Natural killer cell treated with Interleukin-12 subunit alpha and Interleukin-12 subunit beta and Interleukin-15 and Interleukin-18, amount 100 ng/mL, for 72 hours (primary cell): ENCODE measurements at places on chromosomes 3 and 15.

DNA sequence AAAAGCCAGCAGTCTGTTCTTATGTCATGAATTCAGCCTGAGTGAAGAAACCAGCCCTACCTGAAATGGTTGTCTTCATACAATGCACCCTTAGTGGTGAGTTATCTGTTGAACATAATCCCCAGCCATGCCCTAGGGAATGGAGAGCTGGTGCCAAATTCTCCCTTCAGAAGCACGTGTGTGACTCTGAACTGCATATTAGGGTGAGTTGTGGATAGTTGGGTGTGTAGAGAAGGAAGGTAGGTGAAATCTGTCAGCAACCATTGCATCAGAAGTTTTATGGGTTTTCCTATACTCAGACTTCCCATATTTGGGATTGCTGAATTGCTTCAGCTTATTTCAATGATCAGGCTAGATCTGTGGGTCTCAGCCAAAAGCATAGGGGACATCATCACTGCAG is 46.5 kb upstream of the TP63 start:
- no peak for DNase-seq

GRCh38 chr3:135840436-135840835 is 125.1 kb upstream of the PPP2R3A start:
- DNase-seq = no peak

DNA sequence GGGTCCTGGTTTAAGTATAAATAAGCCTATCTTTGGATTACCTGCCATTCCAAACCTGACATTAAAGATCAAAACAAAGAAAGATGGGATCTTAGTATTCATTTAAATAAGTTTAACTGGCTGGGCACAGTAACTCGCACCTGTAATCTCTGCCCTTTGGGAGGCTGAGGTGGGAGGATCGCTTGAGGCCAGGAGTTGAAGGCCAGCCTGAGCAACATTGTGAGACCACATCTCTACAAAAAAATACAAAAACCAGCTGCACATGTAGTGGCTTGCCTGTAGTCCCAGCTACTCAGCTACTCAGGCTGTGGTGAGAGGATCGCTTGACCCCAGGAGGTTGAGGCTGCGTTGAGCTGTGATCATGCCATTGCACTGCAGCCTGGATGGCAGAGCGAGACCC is 176.9 kb downstream of the FNDC3B start:
- DNase-seq = no peak

GRCh38 chr3:177284383-177284881 is 87.2 kb upstream of the TBL1XR1 start:
- DNase-seq = no peak

- DNase-seq = no peak
These were observed 105.4 kb upstream of the RPL32 start for GRCh38 chr3:12946649-12947316.

DNA sequence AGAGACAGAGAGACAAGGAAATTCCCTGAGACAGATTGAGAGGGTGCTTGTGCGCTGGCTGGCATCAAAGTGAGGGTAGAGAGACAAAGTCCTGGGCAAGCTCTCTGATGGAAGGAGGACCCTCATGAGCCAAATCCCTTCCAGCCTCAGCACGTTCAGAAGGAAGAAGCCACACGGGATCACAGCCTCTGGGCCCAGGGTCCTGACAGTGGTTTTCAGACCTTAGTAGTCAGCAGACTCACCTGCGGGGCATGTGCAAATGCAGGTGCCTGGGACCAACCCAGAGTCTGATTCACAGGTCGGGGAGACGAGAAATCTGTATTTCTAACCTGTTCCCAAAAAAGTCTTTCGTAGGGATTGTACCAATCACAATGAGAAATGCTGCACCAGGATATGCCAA is 15.2 kb upstream of the KY start:
- DNase-seq = no peak
